ENCODE measurements at places on chromosomes 11 and 22.

DNA sequence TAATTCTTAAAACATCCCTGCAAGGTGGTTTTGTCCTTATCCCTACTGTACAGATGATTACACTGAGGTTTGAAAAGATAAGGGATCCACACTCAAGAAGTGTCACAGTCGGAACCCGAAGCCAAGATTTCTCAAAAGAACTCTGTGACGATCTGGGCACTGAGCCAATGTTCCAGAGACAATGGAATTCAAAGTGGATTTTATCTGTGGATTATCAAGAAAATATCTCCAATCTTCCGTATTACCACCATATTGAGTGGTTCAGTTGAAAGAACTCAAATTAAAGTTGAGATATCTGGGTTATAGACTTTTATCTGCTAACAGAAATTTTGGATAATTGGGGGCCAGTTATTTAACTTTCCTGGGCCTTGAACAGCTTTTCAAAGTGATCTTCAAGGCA is 100.0 kb upstream of the GRAMD1B start:
- no peak for DNase-seq

- no peak for DNase-seq
Measured at GRCh38 chr22:21030032-21030431, 2.3 kb downstream of the SLC7A4 start.

DNA sequence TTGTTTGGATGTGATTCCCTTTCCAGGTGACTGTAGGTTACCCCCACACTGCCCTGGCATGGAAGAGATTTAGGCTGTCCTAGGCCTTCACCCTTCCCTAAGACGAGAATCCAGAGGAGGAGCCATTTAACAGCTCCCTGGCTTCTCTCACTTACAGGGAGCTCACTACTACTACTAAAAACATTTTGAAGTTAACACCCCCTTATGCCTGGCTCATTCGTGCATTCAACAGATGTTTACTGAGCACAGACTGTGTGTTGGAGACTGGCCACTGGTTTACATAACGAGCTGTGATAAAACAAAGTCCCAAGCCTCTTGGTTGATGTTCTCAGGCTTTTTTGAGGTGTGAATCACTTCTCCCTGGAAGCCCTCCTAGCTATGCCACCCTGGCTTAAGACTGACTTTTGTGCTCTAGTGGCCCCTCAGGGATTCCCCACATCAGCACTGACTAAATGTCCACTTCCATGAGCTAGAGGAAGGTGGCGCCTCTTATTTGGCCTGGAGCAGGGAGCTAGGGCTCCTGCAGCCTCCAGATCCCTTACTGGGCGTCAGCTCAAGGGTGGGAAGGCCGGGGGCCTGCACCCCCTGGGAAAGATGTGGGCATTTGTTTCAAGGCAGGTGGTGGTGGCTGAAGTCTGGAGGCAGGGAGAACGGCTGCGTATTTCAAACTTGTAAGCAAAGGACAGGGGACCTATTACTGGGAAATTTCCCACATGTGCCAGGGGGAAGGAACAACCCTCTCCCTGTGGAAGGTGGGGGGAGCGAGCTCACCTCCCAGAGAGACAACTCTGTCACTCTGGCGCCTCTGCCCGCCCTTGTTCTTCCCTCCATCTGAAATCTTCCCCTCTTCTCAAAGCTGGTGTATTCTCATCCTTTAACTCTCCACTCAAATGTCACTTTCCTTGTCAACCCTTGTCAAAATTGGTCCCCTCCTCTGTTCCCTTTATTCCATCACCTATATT is 19.4 kb upstream of the MALAT1 start:
- no peak for DNase-seq

GRCh38 chr11:76787911-76788596 is 4.9 kb downstream of the TSKU start:
- DNase-seq = peak; percentile 23

DNA sequence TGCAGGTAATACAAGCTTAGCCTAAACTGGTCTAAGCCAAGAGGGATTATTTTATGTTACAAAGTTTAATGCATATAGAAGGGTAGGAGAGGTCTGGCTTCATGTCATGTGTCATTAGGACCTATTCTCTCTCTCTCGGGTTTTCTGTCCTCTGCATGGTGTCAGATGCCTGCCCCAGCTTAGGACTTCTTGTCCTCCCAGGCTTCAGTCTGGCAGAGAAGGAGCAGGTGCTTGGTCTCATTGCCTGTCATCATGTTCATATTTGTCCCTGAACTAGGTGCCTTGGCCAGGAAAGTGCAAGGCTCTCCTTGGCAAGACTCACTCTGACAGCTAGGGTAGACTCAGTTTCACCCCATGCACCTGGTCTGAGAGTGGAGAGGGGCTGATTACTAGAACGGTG is 126.3 kb downstream of the ADAMTS15 start:
- no peak for DNase-seq

- no peak for DNase-seq
Measured at GRCh38 chr11:16261836-16262644, 94.3 kb downstream of the SOX6 start.

DNA sequence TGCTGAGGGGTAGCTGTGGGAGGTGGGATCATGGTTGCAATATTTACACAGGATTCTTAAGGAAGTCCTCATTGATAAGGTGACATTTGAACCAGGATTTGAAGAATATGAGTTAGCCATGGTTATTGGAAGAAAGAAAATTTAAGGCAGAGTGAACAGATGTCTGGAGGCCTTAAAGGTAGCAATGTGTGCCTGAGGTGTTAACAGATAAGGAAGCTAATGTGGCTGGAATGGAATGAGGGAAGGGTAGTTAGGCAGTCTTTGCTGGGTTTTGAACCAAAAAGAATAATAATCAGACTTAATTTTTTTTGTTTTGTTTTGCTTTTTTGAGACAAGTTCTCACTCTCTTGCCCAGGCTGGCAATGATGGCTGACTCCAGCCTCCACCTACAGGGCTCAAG is 9.7 kb upstream of the DEPDC7 start:
- DNase-seq = no peak

GRCh38 chr11:40514124-40514523 is 945.3 kb downstream of the LRRC4C start:
- DNase-seq = no peak

DNA sequence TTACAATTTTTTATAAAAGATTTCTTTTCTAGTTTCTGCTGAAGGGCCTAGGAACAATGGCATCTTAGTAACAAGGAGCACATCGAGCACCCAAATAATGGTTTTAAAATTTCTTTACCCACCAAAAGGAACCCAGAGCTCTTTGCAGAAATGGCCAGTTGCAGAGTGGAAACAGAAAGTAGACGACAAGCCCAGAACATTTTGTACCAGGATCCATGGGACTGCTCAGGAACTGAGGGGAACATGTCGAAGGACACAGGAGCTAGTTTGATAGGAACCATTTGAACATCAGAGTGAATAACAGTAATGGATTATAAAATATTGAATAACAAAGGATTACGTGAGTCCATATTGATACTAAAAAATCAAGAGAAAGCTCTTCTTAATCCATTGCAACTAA is 17.3 kb downstream of the PANX1 start:
- DNase-seq = no peak

DNA sequence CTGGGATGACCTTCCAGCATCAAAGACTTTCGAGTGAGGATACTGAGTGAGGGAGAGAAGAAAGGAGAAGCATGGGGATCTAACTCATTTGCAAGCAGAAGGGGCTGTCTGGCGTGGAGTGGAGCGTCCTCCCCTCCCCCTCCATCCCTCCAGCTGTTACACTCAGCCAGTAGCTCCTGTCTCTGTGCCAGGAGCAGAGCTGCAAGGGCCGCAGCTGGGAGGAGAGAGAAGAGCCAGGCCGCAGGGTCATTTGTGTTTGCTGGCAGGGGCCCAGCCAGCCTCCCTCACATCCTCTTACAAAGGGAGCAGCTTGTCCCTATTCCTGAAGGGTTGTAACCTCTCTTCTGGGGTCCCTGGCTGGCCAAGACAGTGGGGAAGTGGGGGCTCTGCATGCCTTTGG is 57.9 kb downstream of the NECTIN1 start:
- peak; percentile 87 for DNase-seq

DNA sequence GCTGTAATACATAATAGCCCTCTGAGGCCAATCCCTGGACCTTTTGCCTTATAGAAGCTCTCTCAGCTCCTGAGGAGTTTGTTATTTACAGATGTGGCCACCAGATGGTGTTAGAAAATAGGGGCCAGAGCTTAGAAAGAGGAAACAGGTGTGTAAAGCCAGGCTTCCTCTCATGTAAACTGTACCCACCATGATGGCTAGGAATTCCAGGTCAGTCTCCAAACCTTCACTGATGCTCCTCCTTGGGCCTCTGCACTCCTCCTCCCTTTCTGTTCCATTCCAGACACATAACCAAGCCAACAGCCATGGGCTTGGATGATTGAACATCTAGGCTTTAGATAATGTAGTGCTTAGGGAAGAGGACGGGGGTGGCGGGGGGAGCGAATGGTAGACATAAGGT is 39.7 kb downstream of the USP35 start:
- no peak for DNase-seq

DNA sequence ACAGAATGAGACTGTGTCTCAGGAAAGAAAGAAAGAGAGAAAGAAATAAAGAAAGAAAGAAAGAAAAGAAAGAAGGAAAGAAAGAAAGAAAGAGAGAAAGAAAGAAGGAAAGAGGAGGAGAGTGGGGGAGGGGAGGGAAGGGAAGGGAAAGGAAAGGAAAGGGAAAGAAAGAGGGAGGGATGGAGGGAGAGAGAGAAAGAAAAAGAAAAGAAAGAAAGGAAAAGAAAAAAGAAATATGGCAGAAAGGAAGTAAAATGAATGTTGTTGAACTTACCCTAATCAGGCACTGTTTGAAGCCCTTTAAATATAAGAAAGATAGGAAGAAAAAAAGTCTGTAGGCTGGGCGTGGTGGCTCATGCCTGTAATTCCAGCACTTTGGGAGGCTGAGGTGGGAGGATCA is 276.1 kb downstream of the INSC start:
- no peak for DNase-seq

- no peak for DNase-seq
Measured at GRCh38 chr11:16607675-16608644, 130.5 kb upstream of the C11orf58 start.

- DNase-seq = no peak
Measured at GRCh38 chr11:44680982-44681597, 45.7 kb upstream of the TSPAN18 start.

DNA sequence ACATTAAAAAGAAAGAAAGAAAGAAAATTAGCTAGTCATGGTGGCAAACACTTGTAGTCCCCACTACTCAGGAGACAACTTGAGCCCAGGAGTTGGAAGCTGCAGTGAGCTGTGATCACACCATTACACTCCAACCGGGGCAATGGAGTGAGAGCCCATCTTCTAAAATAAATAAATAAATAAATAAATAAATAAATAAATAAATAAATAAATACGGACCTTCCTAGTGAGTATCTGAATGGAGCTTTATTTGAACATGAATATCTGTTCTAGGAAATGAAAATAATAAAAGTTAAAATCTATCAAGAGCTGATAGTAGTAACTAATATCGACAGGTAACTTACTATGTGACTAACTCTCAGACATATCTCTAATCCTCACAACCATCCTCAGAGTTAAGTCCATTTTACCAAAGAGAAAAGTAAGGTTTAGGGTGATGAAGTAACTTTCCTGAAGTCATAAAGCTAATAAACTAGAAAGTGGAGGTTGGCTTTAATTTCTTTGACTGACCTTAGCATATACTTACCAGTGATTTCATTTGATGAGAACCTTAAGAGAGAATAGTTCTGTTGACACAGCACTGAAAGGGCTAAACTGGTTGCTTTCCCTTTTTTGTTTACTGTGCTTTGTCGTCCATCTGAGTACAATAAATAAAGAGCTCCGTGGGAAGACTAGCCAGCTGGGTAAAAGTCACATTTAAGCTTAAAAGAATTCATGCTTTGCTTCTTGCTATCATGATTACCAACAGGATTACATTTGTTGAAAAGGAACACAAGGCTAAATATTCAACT is 22.4 kb downstream of the ENTHD1 start:
- no peak for DNase-seq

GRCh38 chr11:6622261-6623171 is 3.3 kb upstream of the TPP1 start:
- no peak for DNase-seq

GRCh38 chr22:24588757-24589481 is 4.0 kb downstream of the LRRC75B start:
- no peak for DNase-seq

DNA sequence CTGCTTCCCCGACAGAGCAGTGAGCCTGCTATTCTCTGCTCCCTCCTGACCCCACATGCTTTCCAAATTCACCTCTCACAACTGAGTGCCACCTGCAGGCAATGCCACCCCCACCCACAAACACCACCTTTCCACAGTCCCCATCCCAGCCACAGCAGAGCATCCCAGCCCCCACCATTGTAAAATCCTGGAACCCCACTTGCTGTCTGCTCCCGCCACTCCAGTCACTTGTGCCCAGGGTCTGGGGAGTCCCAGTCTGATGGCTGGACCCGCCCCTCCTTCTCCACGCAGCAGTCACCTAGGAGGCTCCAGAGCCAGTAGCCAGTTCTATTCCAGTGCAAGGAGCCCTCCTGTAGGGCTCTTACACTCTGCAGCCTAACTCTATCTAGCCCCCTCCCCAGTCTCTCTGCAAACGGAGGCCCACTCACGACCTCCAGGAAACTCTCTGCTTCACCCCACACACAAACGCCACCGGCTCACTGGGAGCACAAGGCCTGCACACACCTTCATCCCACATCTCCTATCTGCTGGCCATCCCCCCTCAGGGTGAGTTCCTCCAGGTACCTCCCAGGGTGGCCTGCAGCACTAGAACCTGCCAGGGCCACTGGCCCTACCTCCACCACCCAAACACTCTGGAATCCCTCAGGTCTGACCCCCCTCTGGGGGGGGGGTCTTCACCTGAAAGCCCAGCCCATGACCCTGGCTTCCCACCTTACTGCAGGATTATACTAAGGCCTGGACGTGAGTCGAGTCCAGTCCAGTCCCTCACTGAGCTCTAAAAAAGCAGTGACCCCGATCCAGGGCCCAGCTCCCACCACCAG is 1.4 kb downstream of the GNB1L start:
- DNase-seq = no peak

DNA sequence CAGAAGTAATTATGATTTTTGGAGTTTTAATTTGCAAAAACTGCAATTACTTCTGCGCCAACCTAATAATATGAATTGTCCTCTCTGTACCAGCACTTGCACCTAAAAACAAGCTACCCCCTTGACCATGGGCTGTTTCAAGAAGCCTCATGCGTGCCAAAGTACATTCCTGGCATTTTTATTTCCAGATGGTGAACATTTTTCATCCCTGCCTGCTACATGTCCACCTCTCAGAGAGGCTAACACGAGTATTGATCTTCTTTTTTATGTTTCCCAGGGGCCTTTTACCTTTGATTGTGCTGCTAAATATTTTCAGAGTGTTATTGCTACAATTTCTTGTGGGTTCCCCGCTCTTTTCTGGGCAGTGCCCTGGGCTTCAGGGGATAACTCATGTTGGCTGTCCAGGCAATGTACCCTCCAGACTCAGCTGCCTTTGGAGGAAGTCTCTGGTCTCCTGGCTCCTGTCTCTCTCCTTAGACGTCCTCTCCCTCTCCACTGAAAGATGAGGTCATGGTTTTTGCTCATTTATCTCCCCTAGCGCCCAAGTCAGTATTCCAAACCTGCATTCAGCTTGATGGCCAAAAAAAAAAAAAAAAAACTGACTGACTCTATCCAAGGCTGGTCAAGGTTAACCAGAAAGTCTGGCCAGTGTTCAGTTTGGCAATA is 86.2 kb upstream of the ASPHD2 start:
- no peak for DNase-seq

GRCh38 chr11:45149483-45150056 is 3.1 kb downstream of the PRDM11 start:
- no peak for DNase-seq

Data from dorsolateral prefrontal cortex (tissue), 122 donors.